ENCODE measurements at places on chromosomes 7 and 10.

- DNase-seq = no peak
These were observed 140.0 kb upstream of the TPK1 start for GRCh38 chr7:144975882-144976281.

- peak; percentile 79 for DNase-seq
These were observed 21.3 kb downstream of the AVL9 start for GRCh38 chr7:32516551-32517100.

- DNase-seq = peak; percentile 13
These were observed 128.8 kb upstream of the SMIM30 start for GRCh38 chr7:113247198-113247597.

DNA sequence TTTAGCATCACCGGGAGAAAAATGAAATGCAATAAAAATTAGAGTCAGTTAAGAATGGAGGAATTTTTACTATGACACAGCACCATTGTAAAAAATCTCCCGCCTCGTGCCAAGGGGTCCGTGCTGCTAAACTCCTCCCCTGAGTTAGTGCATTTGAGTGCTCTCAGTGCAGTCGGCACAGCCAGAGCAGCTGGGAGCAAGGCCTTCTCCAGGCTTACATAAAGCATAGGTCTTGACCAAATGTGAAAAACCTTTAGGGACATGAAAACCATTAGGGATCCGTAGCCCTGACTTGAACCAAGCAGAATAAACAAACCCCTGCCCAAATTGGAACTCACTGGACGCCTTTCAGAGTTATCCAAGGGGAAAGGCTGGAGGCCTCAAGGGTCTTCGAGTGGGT lies 152.6 kb downstream of the PLCE1 start:
- DNase-seq = no peak

DNA sequence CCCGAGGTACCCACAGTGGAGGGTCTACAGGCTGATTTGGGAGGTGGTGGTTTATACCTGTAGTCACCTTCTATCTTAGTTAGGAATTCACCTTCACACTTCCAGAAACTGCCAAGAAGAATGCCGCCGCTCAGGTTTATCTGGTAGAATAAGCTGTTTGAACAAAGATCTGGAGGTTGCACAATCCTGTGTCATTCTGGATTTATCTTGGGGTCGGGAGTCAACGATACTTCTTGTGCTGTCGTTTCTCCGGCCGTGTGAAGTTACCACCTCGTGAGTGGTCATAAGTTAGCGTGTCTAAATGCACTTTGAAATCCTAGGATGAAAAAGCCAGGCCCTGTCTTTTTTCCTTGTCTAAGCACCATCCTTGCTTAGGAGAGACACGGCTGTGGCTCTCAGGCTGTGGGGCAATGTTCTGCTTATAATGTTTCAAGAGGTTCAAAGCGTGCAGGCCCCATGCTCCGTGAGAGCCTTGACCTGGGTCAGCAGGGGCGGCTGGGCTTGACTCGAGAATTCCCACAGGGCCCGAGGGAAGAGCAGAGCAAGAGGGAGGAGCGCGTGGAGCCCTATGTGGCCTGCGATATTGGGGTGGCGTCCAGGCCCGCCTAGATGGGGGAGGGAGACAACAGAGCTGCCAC lies 35.5 kb downstream of the GRIFIN start:
- peak; percentile 30 for DNase-seq

GRCh38 chr10:24008164-24009091 lies 200.5 kb upstream of the KIAA1217 start:
- DNase-seq = peak; percentile 57

- DNase-seq = peak; percentile 43
These were observed 191.1 kb upstream of the LRGUK start for GRCh38 chr7:133936074-133936473.

- no peak for DNase-seq
These were observed 15.8 kb downstream of the CNPY1 start for GRCh38 chr7:155530601-155531000.

GRCh38 chr10:115968236-115968635 lies 304.8 kb downstream of the GFRA1 start:
- DNase-seq = no peak

DNA sequence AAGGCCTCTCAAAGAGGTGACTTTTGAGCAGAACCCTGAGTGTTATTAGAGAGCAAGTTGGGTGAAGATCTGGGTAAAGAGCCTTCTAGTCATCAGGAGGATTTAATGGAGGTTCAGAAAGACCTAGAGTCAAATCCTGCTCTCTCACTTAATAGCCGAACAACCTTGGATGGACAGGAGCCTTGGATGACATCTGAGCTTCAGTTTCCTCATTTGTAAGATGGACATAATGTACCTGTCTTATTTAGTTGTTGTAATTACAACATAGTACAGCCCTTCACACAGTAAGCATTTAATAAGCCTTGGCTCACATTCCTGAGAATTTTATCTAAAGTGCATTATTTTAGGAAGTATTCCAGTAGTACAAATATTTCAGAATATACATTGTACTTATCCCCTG lies 57.0 kb downstream of the C1GALT1 start:
- DNase-seq = no peak

Measured in choroid plexus epithelial cell (primary cell).